ENCODE measurements at places on chromosomes 5 and 9.

- DNase-seq: no peak
Measured at GRCh38 chr5:1068204-1068894, 43.5 kb downstream of the SLC12A7 start.

GRCh38 chr5:27568811-27569210 lies 530.4 kb upstream of the CDH9 start:
- DNase-seq: no peak

DNA sequence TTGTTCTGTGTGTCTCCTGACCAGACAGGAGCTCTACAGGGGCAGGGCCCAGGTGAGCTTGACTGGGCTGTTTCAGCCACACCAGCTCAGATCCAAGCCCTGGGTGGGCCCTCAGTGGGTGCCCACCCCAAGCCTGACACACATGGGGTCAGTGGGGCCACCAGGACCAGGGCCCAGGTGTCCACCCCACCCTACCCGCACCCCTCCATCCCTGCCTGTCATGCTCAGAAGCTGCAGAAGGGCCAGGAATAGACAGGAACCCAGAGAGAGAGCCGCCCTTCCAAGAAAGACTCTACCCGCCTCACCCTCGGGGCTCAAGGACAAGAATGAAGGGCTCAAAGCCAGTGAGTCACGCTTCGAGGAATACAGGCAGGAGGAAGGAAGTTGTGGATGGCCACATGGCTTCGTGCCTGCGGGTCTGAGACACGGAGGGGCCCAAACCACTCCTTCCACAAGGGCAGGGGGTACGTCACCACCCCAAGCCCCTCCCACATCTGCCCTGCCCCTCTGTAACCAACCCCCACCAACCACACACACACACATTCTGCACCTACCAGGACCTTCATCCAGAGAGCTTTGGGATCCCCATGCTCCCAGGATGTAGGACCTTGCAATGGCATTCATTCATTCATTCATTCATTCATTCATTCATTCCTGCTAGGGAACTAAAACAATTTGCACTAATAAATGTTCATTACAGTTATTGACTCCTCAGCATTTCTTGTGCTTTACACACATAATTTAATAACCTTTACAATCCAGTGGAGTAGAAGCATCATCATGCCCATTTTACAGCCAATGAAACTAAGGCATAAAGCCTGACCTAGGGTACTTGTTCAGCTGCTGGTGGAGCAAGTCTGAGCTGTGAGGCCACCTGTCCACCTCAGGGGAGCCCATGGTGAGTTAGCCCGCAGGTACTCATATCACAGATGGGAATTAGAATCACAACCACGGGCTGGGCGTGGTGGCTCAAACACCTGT lies 55.9 kb upstream of the STXBP1 start:
- peak; percentile 97 for DNase-seq

- DNase-seq: no peak
Measured at GRCh38 chr9:137708590-137709284, 89.9 kb downstream of the EHMT1 start.

DNA sequence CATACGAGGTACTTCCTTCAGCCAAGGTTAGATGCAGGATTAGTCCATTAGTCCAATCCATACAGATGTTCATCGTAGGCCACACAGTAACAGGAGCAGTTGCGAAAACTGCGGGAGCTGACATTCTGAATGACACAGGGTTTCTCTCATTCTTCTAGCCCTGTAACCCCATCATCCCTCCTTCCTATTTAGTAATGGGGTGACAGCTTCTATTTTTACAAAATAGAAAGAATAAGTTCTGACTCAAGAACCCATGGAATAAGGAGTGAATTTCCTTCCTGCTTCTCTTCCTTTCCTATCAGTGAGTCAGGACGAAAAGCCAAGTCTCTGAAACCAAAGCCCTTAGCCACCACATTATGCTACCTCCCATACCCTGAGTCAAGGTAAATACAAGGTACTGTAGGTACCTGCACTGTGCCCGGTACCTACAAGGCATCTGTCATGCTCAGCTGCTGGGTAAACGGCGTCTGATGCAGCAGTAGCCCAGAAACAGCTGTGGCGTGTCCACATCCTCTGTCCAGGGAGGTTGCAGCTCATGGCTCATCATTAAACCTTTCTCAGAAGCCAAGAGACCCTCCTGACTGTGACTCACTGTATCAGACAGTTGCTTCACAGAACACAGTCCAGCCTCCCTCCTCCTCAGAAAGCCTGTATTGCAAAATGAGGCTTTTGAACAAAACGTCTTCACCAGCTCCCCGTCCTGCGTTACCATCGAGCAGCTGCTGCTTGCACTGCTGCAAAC lies 84.2 kb downstream of the ESM1 start:
- DNase-seq: peak; percentile 67

DNA sequence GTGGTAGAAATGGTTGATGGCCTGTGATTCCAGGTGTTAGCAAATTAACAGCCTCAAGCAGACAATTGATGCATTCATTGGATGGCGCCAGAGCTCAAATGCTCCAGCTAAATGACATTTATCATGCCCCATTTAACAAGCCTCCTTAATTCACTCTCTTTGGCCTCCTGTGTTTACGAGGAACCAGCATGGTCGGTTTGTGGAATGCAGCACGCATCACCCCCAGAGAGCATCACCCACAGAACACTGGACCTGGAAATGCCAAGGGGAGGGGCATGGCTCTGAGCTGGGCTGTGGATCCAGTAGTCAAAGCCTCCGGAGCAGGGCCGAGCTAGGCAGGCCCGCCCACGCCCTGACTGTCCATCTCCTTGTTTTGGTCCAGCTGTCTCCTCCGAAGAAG lies 434.0 kb downstream of the GADD45G start:
- DNase-seq: no peak

DNA sequence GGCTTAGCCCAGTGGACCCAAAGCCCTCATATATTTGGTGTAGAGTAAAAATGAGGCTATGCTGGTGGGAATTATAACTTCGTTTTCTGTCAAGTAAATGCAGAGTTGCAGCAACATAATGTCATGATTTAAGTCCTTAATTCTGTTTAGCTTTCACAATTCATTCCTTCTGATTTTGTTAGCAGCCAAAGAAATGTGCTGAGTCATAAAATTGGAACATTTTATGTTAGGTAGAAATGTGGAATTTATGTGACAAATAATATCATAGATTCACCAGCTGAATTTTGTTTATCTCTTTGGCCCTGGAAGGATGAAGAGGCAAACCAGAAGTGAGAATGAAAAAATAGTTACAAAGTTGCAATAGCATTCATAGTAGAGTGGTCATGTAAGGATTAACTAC lies 247.0 kb downstream of the TRPM3 start:
- no peak for DNase-seq

DNA sequence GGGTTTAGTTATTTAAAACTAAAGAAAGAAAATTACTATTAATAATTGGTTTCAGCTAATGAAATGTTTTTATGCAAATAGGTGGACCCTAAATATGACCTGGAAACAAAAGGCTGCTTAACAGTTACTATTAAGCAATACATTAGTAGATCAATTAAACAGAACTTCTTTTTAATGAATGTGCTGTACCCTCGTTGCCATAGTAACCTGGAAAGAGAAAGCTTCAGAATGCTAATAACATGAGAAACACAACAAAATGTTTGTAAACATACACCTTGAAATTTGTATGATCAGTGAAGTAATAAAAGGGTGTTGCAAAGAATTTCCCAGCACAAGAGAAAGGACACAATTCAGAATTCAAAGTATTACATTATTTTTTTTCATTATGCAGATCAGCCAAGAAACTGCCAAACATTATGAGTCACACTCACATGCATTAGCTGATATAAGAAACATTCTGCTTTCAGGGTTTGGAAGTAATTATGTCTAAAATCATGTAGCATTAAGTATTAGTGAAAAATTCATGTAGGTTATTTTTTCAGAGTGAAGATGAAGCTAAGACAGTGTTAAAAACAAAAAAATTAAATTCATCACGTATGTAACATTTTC lies 348.3 kb downstream of the ISL1 start:
- peak; percentile 32 for DNase-seq

DNA sequence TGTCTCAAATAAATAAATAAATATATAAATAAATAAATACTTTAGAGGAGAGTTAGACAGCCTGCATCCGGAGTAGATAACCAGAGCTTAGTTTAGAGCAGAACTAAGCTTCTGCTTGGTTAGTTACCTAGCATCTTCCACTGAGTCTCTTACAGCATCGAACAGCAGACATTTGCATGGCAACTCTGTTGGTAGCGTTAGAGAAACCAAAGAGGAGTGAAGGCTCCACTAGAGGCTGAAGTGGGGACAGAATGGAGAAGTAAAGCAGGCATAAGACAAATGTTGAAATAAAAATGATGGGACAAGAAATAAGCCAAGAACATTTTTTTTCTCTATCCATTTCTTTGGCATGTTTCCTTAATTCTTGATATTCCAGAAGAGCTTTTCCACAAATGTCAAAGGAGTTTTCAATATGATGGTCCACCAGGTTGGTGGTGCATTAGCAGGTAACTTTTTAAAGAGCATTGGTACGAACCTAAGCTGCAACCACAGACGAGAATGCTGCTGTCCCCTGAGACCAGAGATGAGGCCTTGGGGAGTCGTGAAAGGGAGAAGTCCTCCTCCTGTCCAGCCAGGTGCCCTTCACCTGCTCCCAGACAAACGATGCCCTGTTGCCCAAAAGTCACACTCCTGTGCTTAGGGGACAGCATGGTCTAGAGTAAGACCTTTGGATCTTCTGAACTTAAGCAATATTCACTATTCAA lies 438.3 kb downstream of the DIRAS2 start:
- no peak for DNase-seq

GRCh38 chr9:72542917-72543316 lies 21.5 kb downstream of the TMC1 start:
- no peak for DNase-seq

DNA sequence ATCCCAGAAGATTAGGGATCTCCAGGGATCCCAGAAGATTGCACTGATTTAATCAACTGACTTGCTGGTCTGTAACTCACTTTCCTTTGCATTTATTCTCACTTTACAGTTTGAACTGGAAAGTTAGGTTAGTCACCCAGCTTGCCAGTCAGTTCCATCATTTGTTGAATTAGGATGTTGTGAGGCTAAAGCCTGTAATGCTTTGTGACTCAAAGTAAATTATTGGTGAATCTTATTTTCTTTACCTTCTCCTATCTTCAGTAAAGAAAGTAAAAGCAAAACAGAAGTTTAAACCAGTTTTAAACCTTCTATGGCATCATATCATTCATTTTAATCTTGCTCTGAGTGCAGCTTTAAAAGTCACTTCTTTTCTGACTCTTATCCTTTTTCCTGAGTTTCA lies 85.8 kb downstream of the SLC44A1 start:
- no peak for DNase-seq

GRCh38 chr9:79621916-79622575 lies 50.3 kb downstream of the TLE4 start:
- DNase-seq: no peak

GRCh38 chr5:65479527-65479926 lies 2.2 kb downstream of the ADAMTS6 start:
- DNase-seq: no peak

- DNase-seq: no peak
Measured at GRCh38 chr5:133373121-133373870, 239.0 kb downstream of the FSTL4 start.

GRCh38 chr5:56095579-56096102 lies 100.9 kb upstream of the IL6ST start:
- no peak for DNase-seq

DNA sequence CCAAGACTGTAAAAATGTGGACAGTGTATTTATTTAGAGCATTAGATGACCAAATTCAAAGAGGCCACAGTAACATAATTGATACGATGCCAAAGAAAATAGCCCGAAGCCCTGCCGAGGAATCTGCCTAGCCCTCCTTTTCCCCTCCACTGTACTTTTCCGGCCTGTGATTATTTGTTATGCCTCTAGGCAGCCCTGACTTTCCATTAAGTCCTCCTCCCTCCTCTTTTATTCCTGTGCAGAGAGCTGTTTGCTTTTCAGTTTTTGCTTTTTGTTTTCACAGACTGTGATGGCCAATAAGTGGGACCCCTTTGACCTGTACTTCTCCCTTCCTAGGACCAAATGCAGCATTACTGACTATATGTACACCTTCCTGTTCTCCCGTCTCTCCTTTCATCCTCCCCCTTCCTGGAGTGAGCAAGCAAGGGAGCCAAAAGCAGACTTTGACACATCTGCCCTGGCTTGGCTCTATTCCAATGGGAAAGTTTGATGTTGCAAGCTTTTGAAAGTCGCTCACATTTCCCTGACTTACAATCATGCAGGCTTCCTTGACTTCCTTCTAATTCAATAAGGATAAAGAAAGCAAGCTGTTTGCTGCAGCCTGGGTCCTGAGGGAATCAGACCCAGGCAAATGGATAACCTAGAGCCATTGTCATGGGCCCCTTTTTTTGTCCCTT lies 76.1 kb downstream of the NREP start:
- peak; percentile 83 for DNase-seq

- no peak for DNase-seq
Measured at GRCh38 chr5:58763390-58763789, 180.5 kb downstream of the RAB3C start.

DNA sequence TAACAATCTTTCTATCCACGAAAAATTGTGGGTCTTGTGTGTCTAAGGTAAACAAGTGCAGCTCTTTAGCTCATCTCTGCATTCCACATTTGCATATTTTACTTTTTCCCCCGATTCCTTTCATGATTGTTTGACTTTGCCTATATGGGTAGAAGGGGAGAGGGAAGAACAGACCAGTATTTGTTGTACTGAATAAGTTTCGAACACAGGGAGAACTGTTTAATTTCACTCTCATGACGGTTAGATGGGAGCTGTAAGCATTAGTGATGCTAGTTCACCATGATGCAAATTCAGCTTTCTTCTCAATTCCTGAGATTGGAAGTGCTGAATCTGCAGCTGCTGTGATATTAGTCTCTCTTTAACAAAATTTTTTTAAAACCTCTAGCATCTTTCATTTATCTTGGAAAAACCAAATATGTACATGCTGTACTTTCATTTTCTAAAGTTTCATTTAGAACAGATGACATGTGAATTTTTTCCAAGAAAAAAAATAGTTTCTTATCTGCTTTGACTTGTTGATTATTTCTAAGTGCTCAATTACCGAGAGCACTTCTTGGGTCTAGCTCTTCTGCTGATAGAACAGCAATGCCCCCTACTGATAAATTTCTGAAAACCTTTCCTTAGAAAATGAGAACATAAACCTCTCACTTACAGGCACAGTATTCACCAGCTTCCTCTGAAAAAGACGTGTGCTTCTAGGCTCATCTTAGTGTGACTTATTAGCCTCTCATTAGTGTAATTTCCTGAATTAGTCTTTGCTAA lies 149.5 kb downstream of the BAAT start:
- DNase-seq: peak; percentile 51

Measured in foreskin melanocyte (primary cell).